Foreskin keratinocyte (primary cell): ENCODE measurements at places on chromosomes 5 and 9. TPM values are rescaled to one million over a fixed set of nuclear protein-coding genes. Genes with fewer than 3 reads are reported as not detected.

DNA sequence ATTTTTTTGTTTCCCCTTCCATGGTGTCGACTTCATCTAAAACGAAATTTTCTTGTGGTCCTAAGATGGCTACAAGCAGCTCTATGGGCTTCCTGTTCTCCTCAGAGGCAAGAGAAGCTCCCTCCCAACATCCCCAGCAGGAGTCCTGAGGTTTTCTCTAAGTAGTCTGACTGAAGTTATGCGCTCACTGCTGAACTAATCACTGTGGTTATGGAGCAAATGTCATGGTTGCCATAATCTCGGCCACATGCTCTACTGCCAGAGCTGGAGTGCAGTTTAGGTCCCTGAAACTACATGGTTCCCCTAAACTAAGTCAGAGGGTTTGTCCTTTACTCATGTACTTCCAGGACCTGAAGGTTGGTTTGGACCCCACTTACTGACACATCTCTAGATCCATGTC, 68.0 kb upstream of the MAMDC2 start:
- no peak for DNase-seq

Gene FAM200C
- total RNA-seq = 2.6 and 3.2 TPM in 2 replicates

- no peak for DNase-seq
These were observed 7.5 kb upstream of the GTF3C5 start for GRCh38 chr9:133023117-133023890.

Gene PLAC8L1
- total RNA-seq = not detected in 2 replicates

DNA sequence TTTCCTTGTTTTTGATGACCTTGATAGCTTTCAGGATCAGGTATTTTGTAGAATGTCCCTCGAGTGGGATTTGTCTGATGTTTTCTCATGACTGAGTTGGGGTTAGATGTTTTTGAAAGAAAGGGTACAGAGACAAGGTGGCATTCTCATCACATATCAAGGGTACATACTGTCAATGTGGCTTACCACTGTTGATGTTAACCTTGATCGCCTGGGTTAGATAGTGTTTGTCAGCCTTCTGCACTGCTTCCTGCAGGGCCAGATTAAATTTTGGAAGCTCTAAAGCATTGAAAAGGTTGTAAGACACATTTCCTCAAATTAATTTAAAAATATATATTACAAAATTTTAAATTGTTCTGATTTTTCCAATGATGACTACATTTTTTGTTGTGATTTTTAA, 287.4 kb upstream of the ACTBL2 start:
- DNase-seq = no peak

- no peak for DNase-seq
These were observed 300.5 kb upstream of the CTNND2 start for GRCh38 chr5:12204761-12205160.

GRCh38 chr5:93191035-93191817, 389.8 kb downstream of the NR2F1-AS1 start:
- DNase-seq = no peak

Gene BSPRY
- 0.04 TPM in 1 of 2 replicates, not detected in the other for total RNA-seq

Gene RASGRF2
- total RNA-seq = 0.04 TPM in 1 of 2 replicates, not detected in the other

GRCh38 chr9:115411516-115411915, 293.6 kb upstream of the TNC start:
- no peak for DNase-seq

DNA sequence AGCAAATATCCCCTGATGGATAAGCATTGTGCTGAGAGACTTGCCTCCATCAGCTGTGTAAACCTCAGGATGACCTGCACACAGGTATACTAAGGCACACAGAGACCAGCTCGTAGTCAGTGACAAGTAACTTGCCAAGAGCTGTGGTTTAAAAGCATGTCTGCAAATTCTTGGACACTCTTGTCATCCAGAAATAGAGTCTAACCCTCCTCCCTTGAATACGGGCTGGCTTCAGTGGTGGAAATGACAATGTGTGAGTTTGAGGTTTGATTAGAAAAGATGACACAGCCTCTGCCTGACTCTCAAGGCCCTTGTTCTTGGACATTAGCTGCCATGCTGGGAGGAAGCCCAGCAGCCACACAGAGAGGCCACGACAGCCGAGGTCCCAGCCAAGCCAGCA, 114.4 kb downstream of the GADD45G start:
- DNase-seq = no peak
